ENCODE measurements at places on chromosomes 12 and 14.

- no peak for DNase-seq
Observed at GRCh38 chr12:78697817-78698415, 166.7 kb upstream of the SYT1 start.

DNA sequence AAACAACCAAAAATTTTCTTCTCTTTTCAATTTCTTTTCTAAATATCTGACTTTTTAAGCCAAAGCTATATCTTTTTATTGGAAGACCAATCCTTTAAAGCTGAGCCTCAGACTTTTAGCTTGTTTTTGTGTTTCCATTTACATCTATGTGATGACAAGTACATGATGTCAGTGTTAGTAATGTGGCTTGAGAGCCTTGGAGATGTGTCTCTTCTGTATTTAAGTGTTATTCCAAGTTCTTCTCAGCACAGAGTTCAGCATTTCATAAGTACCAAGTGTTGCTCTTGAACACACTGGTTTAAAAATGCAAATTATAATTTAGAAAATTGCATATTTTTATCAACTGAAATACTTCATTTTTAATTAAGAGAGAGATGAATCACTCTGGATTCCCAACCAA lies 948.9 kb upstream of the FLRT2 start:
- DNase-seq, result no peak

DNA sequence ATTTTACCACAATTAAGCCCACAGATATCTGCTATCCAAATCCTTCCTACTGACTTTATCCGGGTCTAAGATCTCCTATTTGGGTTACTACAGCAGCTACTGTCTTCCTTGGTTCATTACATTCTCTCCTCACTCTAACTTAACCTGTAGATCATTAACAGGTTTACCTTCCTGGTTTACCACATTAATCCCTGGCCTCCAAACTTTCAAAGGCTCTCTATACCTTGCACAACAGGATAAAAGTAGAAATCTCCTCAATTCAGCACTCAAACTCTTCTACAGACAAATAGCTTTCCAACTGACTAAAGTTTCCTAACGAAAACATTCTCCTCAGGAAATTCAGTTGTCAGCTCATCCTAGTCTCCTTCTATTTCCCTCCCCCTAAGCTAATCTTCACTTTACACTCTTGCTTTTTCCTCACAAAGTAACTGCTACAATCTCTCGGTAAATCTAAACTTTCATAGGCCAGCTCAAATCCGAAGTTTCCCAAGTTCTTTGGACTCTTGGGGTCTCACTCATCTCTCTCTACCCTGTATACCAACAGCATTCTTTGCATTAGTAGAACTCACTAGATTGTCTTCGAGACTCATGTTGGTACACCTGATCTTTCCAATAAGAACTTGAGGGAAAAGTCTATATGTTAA lies 2.7 kb downstream of the BTBD7 start:
- DNase-seq, result no peak

GRCh38 chr14:45610318-45610717 lies 357.3 kb upstream of the MIS18BP1 start:
- DNase-seq, result no peak

DNA sequence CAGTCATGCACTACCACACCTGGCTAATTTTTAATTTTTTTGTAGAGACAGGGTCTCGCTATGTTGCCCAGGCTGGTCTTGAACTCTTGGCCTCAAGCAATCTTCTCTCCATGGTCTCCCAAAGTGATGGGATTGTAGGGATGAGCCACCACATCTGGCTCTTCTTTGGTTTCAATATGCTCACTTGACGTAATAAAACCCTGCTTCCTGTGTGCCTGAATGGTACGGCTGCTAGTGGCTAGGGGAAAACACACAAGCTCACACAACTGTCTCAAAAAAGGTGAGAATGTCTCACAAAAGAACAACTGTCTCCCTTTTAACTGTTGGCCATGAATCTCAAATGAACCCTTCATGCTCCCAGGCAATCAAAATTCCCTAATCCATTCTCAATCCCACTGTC lies 15.0 kb downstream of the C1S start:
- no peak for DNase-seq
